Peyer's patch (tissue), 4 donors: ENCODE measurements at places on chromosomes 13 and 19.

DNA sequence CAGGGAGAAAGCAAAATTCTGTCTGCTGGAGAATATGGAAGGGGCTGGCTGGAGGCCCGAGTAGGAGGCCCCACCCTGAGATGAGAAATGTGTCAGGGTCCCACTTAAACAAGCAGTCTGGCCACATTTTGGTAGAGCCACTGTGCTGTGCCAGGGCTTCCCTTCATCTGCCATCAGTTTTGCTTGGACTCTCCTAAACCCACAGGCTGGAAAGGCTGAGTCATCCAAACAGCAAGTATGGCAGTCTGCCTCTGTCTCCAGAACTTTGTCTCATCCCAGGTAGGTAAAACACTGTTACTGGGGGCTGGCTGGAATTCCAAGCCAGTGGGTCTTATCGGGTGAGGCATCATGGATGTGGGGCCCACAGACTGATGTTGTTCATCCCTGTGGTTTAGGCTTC lies 1390.6 kb downstream of the UQCRFS1 start:
- DNase-seq: no peak
- no peak overlapping the region for H3K4me3 ChIP-seq
- H3K36me3 ChIP-seq: no peaks in the 10 kb centered on the region
- no peak overlapping the region for H3K27ac ChIP-seq
- no peaks in the 10 kb centered on the region for H3K27me3 ChIP-seq
- no peaks in the 10 kb centered on the region for H3K4me1 ChIP-seq

GRCh38 chr13:24764276-24764630 lies 284 bp downstream of the RNF17 start:
- no peaks in the 10 kb centered on the region for H3K36me3 ChIP-seq
- H3K4me3 ChIP-seq: no peak overlapping the region
- DNase-seq: no peak

DNA sequence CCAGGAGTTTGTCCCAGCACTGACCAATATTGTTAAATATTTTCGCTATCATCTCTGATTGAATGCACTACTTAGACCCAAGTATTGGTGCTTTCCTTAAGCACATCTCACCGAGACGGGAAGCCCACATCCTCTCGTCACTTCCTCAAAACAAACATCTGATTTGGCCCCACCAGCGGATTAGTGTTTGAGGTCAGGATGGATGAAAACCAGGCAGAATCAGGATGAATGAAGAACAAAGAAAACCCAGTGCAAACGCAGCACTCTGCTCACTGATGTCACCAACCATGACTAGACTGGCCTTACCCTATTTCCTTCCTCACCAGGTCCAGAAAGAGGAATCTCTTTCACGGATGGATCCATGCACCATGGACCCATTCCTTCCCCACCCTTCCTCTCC lies 6.0 kb downstream of the PLAUR start:
- H3K4me3 ChIP-seq: no peak overlapping the region
- no peak for DNase-seq
- H3K27me3 ChIP-seq: no peaks in the 10 kb centered on the region
- H3K27ac ChIP-seq: no peak overlapping the region
- H3K4me1 ChIP-seq: no peaks in the 10 kb centered on the region

GRCh38 chr19:9039728-9040127 lies 29.5 kb upstream of the MUC16 start:
- H3K36me3 ChIP-seq: no peaks in the 10 kb centered on the region
- no peaks in the 10 kb centered on the region for H3K4me1 ChIP-seq

- no peak overlapping the region for H3K4me3 ChIP-seq
- peak; percentile 58 for DNase-seq
- no peaks in the 10 kb centered on the region for H3K36me3 ChIP-seq
Observed at GRCh38 chr19:8631425-8631819, 989 bp downstream of the NFILZ start.

GRCh38 chr13:46172531-46172991 lies 9.4 kb downstream of the LCP1 start:
- no peaks in the 10 kb centered on the region for H3K36me3 ChIP-seq
- H3K27ac ChIP-seq: peak overlapping the region; percentile 1
- H3K4me3 ChIP-seq: no peak overlapping the region
- no peaks in the 10 kb centered on the region for H3K27me3 ChIP-seq
- peaks cover 51% of the 10 kb centered on the region for H3K4me1 ChIP-seq

GRCh38 chr13:47696674-47697073 lies 304.4 kb downstream of the SUCLA2 start:
- no peak overlapping the region for H3K27ac ChIP-seq
- DNase-seq: no peak
- H3K27me3 ChIP-seq: no peaks in the 10 kb centered on the region
- H3K36me3 ChIP-seq: no peaks in the 10 kb centered on the region

DNA sequence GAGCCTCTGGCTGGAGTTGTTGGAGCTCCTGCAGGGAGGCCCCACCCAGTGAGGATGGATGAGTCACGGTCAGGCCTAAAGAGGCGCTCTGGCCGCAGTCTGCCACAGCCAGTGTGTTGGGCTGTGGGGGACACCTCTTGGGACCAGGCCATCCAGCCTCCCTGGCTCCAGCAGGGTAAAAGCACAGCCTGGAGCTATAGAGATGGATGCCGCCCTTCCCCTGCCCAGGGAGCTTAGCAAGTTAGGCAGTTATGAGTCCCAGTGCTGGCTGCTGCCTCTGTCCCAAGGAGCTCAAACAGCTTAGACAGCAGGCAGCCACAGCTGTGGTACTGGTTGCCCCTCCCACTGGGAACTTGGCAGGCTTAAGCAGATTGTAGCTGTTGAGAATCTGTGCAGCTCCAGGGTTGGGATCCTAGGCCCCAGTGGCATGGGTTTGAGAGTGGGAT lies 100.9 kb downstream of the NDFIP2 start:
- H3K36me3 ChIP-seq: no peaks in the 10 kb centered on the region
- H3K27me3 ChIP-seq: no peaks in the 10 kb centered on the region
- no peak overlapping the region for H3K27ac ChIP-seq
- no peak for DNase-seq
- no peak overlapping the region for H3K4me3 ChIP-seq

GRCh38 chr13:57123681-57124080 lies 17.0 kb upstream of the PRR20A start:
- no peak overlapping the region for H3K4me3 ChIP-seq
- no peak for DNase-seq
- H3K36me3 ChIP-seq: no peaks in the 10 kb centered on the region
- no peaks in the 10 kb centered on the region for H3K4me1 ChIP-seq
- H3K27ac ChIP-seq: no peak overlapping the region

GRCh38 chr19:39409208-39410016 lies 2.8 kb downstream of the ZFP36 start:
- peak overlapping the region; percentile 100 for H3K27ac ChIP-seq
- DNase-seq: peak; percentile 89
- peaks cover 4% of the 10 kb centered on the region for H3K36me3 ChIP-seq
- peak overlapping the region; percentile 94 for H3K4me3 ChIP-seq
- H3K27me3 ChIP-seq: no peaks in the 10 kb centered on the region
- H3K4me1 ChIP-seq: no peaks in the 10 kb centered on the region

- H3K4me1 ChIP-seq: no peaks in the 10 kb centered on the region
- H3K4me3 ChIP-seq: no peak overlapping the region
- H3K36me3 ChIP-seq: no peaks in the 10 kb centered on the region
- no peaks in the 10 kb centered on the region for H3K27me3 ChIP-seq
- no peak overlapping the region for H3K27ac ChIP-seq
Observed at GRCh38 chr13:66563076-66563475, 667.1 kb downstream of the PCDH9 start.

DNA sequence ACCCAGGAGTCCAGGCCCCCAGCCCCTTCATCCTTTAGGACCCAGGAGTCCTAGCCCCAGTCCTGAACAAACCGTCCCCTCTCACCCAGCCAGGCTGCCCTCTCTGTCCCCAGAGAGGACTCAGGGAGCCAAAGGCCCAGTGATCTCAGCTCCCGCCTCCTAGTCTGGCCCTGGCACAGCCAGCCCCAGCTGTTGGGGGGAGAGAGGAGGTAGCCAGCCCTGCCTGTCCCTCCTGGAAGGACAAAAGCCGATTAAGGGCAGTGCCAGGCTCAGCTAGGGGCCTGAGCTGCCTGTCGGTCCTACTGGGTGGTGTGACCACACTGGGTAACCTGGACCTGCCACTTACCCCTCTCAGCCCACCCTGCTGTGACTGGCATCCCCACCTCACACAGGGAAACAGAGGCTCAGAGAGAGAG lies 14.5 kb downstream of the LIPE start:
- no peak overlapping the region for H3K4me3 ChIP-seq
- H3K36me3 ChIP-seq: peaks cover 12% of the 10 kb centered on the region
- no peaks in the 10 kb centered on the region for H3K27me3 ChIP-seq
- no peak for DNase-seq

DNA sequence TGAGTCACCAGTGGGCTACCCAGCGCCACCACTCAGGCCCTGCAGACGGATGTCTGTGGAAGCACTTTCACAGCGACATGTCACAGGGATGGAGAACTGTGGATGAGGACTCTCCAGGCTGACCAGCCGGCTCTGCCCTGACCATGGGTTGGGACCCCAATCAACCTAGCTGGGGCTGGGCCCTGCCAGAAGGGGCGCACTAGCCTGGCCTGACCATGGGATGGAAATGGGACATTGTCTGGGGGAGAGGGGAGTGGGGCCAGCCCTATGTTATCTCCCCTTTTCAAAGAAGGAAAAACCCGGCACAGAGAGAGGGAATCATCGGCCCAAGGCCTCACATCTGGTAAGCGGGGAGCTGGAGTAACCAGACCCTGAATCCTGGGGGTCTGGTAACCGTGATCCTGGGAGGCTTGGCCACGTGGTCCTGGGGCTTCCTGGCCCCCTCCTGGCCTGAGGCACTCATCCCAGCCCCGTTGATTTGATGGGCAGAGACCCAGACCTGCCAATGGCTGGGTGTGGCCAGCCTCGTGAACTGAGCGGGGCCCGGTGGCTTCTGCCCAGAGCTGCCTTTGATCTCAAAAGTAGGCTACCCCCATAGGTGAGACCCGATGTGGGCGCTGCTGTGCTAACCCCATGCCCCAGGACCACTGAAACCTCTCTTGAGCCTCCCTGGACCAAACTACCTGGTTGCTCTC lies 11.2 kb upstream of the SLC7A10 start:
- no peak overlapping the region for H3K27ac ChIP-seq
- no peak for DNase-seq
- H3K27me3 ChIP-seq: no peaks in the 10 kb centered on the region

DNA sequence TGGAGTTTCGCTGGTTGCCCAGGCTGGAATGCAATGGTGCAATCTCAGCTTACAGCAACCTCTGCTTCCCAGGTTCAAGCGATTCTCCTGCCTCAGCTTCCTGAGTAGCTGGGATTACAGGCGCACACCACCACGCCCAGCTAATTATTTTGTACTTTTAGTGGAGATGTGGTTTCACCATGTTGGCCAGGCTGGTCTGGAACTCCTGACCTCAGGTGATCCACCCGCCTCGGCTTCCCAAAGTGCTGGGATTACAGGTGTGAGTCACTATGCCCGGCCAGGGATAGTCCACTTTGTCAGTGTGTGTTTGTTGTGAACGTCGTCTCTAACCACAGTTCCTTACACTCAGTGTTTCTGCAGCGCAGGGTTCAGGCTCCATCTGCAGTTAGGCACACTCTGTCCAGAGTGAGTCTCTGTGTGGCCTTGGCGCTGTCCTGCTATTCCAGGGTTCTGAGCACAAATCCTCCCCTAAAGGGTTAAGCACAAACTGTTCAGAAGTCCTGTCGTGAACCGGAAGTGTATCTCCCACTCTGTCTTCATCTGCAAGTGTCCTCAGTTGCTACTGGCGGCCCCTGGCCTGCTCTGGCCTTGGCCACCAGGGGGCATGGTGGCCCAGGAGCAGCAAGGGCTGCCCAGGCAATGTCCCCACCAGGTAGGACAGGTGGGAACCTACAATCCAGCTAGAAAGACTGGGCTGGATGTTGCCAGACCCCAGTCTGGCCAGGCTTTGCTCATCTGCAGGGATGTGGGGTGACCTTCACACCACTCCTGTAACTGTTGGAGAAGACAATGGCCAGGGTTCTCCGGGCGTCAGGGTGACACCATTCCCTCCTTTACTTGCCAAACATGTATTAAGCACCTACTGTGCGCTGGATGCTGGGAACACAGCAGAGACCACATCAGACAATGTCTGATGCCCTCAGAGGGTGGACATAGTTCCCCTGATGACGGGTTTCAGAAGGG lies 38.8 kb upstream of the GATAD2A start:
- H3K4me1 ChIP-seq: peaks cover 22% of the 10 kb centered on the region
- DNase-seq: peak; percentile 91
- H3K36me3 ChIP-seq: no peaks in the 10 kb centered on the region
- no peaks in the 10 kb centered on the region for H3K27me3 ChIP-seq

- no peaks in the 10 kb centered on the region for H3K36me3 ChIP-seq
- H3K4me1 ChIP-seq: no peaks in the 10 kb centered on the region
- H3K27ac ChIP-seq: no peak overlapping the region
- H3K27me3 ChIP-seq: no peaks in the 10 kb centered on the region
- DNase-seq: no peak
Observed at GRCh38 chr13:62702502-62702901, 1286.9 kb upstream of the PCDH20 start.

DNA sequence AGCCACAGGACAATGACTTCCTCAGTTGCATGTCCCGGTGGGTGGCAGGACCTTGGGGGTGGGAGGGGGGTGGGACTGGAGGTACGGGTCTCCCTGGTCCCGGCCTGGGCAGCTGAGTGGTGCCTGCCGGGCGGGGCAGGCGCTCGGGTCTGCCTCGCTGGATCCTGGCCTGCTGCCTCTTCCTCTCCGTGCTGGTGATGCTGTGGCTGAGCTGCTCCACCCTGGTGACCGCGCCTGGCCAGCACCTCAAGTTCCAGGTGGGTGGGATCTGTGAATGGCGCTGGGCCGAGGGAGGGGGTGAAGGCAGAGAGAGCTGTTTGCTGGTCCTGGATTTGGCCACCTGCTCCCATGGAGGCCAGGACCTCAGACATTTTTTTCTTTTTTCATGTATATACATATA lies 5.6 kb downstream of the TMEM59L start:
- DNase-seq: no peak
- no peak overlapping the region for H3K27ac ChIP-seq
- H3K4me1 ChIP-seq: no peaks in the 10 kb centered on the region
- H3K27me3 ChIP-seq: no peaks in the 10 kb centered on the region

DNA sequence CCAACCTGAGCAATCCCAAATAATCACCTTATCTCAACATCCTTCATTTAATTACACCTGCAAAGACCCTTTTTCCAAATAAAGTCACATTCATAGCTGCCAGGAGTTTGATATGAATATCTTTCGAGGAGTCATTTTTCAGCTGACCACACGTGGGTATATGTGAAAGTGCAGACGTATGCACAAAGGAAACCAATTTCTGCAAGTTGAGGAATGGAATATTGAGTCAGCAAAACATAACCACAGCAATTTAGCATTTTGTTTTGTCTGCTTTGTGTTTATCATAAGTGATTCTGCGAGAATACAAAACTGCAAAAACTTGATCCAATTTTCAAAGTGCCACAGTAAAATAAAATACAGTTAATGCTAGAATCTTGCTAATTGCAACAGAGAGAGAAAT lies 295.9 kb downstream of the SUCLA2 start:
- DNase-seq: no peak
- no peaks in the 10 kb centered on the region for H3K36me3 ChIP-seq
- H3K4me3 ChIP-seq: no peak overlapping the region
- no peaks in the 10 kb centered on the region for H3K27me3 ChIP-seq

GRCh38 chr13:105389373-105389772 lies 1146.1 kb downstream of the EFNB2 start:
- no peaks in the 10 kb centered on the region for H3K27me3 ChIP-seq
- no peaks in the 10 kb centered on the region for H3K4me1 ChIP-seq
- no peak overlapping the region for H3K4me3 ChIP-seq
- H3K27ac ChIP-seq: no peak overlapping the region
- DNase-seq: no peak
